ENCODE measurements at places on chromosomes 3 and 15.

DNA sequence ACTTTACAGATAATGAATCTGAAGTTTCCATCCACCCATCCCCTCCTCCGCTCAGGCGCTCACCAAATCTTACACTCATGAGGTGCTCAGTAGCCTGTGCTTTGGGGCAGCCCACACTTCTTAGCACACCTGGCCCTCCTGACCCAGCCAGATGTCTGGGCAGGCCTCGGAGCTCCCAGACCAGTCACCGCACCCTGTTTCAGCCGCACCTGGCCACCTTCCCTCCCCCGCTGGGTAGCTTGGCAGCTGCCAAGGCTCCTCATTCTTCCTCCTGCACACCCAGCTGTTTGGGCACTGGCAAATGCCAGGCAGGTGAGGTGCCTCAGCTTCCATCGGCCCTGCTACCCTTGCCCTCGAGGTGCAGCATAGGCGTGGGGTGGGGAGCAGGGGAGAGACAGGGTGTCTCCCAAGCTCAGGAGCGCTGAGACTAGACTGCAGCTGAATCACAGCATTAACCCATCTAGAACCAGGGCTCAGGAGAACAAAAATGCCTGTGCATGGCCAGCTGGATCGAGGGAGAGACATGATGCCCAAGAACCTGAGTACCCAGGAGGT, 45.8 kb downstream of the CDC25A start:
- no peak for DNase-seq

GRCh38 chr3:104145164-104145563, 1221.5 kb upstream of the ALCAM start:
- no peak for DNase-seq

GRCh38 chr3:164533275-164533674, 545.0 kb downstream of the SI start:
- no peak for DNase-seq

- DNase-seq, result no peak
Observed at GRCh38 chr3:167184511-167184910, 195.6 kb downstream of the ZBBX start.

GRCh38 chr3:141049681-141050080, 1.5 kb upstream of the SPSB4 start:
- DNase-seq, result no peak

- DNase-seq, result no peak
Observed at GRCh38 chr15:76865548-76865991, 39.6 kb downstream of the SCAPER start.

DNA sequence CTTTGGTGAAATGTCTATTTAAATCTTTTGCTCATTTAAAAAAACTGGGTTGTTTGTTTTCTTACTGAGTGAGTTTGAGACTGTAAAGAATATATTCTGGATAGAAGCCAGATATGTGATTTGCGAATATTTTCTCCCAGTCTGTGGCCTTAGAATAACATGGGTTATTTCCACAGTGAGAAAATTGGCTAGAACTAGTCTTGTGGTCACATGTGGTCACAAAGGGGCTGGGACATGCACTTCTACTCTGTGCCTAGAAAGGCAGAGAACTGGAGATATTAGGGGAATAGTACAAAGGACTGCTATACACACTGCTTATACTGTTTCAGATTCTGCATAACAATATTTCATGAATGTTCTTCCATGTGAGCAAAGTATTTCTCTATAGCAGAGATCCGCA, 79.9 kb upstream of the RGMA start:
- no peak for DNase-seq

GRCh38 chr15:91047545-91048199, 25.3 kb upstream of the VPS33B start:
- no peak for DNase-seq

DNA sequence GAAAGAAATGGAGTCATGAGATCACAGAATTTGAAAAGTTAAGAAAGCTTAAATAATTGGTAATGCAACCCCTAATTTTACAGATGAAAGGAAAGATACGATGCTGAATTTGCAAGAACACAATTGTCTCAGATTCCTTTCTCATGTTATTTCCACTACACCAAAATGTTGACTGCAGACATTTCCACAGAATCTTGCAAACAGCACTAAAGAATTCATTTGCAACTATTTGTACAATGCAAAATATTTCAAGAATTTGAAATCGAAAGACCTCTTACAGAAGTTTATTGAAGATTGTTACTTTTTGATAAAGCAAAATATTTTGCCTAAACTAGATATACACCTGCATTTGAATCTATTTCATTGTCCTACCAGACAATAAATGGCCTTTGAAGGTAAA, 194.1 kb upstream of the KCNMB2 start:
- no peak for DNase-seq
